Mesothelial cell of epicardium (in vitro differentiated cells): ENCODE measurements at places on chromosomes 5 and 9. TPM values are rescaled to one million over a fixed set of nuclear protein-coding genes. Genes with fewer than 3 reads are reported as not detected.
A peak's percentile ranks its signal among the peaks of the same experiment; 100 is the strongest.

GRCh38 chr9:91053824-91054223, 252.2 kb downstream of the SYK start:
- H3K27me3 ChIP-seq: peaks cover 15% of the 10 kb centered on the region
- no peak for DNase-seq
- peaks cover 7% of the 10 kb centered on the region for H3K4me1 ChIP-seq
- H3K4me3 ChIP-seq: no peak overlapping the region
- no peak overlapping the region for H3K27ac ChIP-seq

- no peak overlapping the region for H3K4me3 ChIP-seq
- DNase-seq: no peak
- H3K4me1 ChIP-seq: peaks cover 18% of the 10 kb centered on the region
- H3K27ac ChIP-seq: no peak overlapping the region
- H3K27me3 ChIP-seq: no peaks in the 10 kb centered on the region
Observed at GRCh38 chr5:11724940-11725339, 179.3 kb downstream of the CTNND2 start.

GRCh38 chr9:136665111-136665703, 2.5 kb downstream of the EGFL7 start:
- peaks cover 9% of the 10 kb centered on the region for H3K4me1 ChIP-seq
- H3K27ac ChIP-seq: peak overlapping the region; percentile 78
- H3K36me3 ChIP-seq: no peaks in the 10 kb centered on the region

DNA sequence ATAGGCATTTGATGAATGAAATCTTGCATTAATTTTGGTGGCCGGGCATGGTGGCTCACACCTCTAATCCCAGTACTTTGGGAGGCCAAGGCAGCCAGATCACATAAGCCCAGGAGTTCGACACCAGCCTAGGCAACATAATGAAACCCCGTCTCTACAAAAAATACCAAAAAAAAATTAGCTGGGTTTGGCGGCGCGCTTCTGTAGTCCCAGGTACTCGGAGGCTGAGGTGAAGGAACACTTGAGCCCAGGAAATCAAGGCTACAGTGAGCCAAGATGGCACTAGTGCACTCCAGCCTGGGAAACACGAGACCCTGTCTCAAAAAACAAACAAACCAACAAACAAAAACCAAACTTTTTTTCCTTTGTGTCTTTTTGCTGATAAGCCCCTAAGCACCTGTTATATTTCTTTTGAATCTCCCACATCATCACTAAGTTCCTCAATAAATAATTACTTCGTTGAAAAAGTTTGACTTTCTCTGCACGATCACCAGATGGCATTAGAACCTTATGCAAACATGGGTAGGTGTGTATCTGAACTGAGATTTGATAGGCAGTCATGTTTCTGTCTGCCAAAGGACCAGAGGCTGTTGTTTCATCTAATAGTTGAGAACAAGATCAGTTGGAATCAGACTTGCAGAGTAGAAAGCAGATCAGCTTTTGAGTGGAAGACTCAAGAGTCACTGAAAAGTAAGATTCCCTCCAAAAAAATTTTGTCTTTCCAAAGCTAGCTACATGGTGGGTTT, 5.5 kb upstream of the MATR3 start:
- H3K4me3 ChIP-seq: no peak overlapping the region
- H3K27me3 ChIP-seq: no peaks in the 10 kb centered on the region
- H3K27ac ChIP-seq: no peak overlapping the region
- DNase-seq: no peak
- no peaks in the 10 kb centered on the region for H3K4me1 ChIP-seq

GRCh38 chr5:94976853-94977252, 308.0 kb downstream of the MCTP1 start:
- H3K4me1 ChIP-seq: no peaks in the 10 kb centered on the region
- H3K27me3 ChIP-seq: peaks cover 7% of the 10 kb centered on the region
- no peak overlapping the region for H3K4me3 ChIP-seq
- H3K27ac ChIP-seq: no peak overlapping the region
- peaks cover 6% of the 10 kb centered on the region for H3K36me3 ChIP-seq

DNA sequence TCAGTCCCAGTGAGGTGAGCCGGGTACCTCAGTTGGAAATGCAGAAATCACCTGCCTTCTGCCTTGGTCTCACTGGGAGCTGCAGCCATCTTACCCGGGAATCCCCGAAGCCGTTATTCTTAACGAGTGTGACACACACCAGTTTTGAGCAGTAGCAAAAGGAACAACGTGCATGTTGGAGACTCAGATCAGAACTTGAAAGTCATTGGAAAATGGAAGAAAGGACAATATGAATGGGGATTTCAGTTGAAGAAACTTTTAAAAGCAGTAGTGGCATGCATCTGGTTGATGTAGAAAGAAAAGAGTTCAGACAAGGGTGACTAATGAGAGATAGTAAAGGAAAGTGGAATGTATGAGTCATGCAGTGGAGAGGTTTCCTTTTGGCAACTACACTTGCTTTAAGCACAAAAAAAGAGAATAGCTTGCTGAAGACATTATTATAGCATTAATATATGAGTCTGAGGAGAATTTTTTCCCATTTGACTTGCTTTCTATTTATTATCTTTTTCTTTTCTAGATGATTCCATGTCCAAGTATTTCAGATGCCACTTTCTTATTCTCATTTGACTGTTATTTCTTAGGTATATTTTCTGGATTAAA, 44.4 kb upstream of the ANKDD1B start:
- peaks cover 39% of the 10 kb centered on the region for H3K4me1 ChIP-seq
- peak overlapping the region; percentile 18 for H3K4me3 ChIP-seq
- DNase-seq: no peak
- no peaks in the 10 kb centered on the region for H3K27me3 ChIP-seq

GRCh38 chr5:93034621-93035590, 546.1 kb downstream of the NR2F1-AS1 start:
- peaks cover 2% of the 10 kb centered on the region for H3K36me3 ChIP-seq
- DNase-seq: no peak
- no peaks in the 10 kb centered on the region for H3K27me3 ChIP-seq
- H3K4me1 ChIP-seq: peaks cover 28% of the 10 kb centered on the region

- H3K4me3 ChIP-seq: no peak overlapping the region
- peak overlapping the region; percentile 81 for H3K27ac ChIP-seq
- H3K4me1 ChIP-seq: peaks cover 30% of the 10 kb centered on the region
- no peaks in the 10 kb centered on the region for H3K36me3 ChIP-seq
- H3K27me3 ChIP-seq: peaks cover 8% of the 10 kb centered on the region
- no peak for DNase-seq
Observed at GRCh38 chr9:68523367-68523936, 17.2 kb downstream of the TMEM252 start.

GRCh38 chr5:151107738-151108520, 27.1 kb upstream of the TNIP1 start:
- H3K4me1 ChIP-seq: no peaks in the 10 kb centered on the region
- DNase-seq: no peak
- no peak overlapping the region for H3K4me3 ChIP-seq
- H3K27ac ChIP-seq: no peak overlapping the region
- H3K36me3 ChIP-seq: peaks cover 46% of the 10 kb centered on the region

DNA sequence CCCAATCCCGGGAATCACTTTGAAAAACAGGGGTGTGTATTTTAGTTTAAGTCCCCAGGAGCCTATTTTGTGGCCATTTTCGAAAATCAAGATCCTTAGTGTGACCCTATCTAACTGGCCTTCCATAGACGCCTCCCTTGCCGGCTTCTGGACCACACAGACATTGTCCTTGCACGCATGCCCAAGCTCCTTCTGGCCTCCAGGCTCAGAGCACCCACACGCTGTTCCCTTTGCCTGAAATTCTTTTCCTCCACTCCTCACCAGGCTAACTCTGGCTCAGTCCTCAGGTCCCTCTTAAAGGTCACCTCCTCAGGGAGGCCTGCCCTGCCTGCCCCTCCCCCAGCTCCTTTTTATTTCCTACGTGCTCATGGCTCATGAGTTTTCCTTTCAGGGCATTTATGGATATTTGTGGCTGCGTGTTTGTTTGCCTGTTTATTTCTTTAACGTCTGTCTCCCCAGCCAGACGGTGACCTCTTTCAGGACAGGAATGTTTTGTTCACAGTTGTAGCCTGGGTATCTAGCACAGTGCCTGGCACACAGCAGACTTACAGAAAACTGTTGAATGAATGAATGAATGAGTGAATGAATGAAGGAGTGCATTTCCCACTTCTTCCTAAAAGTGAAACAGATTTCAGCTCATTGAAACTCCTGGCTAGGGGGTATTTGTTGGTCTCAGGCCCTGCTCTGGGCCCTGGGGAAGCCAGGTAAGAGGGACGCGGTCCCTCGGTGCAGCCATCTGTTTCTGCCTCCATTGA, 79.1 kb upstream of the IER5L start:
- H3K36me3 ChIP-seq: no peaks in the 10 kb centered on the region
- DNase-seq: no peak
- H3K27me3 ChIP-seq: peaks cover 14% of the 10 kb centered on the region
- H3K4me3 ChIP-seq: no peak overlapping the region

Gene C9orf152
- not detected in 3 replicates for total RNA-seq

DNA sequence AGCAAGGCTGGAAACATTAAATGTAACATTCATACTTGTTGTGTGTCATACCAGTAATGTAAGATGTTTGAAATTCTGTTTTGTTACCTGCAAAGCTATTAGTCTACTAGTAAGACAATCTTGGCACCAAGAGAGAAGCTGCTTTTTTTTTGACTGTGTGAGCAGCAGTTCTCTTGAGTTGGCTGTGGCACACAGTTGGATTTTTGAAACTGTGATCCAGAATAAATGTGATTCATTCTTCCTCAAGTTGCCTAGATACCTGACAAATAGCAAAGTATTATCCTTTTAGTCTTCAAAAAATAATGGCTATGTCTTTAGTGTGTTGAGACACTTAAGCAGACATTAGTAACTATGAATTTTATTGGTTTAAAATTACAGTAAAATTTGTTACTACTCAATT, 57.2 kb upstream of the HAPLN1 start:
- H3K36me3 ChIP-seq: no peaks in the 10 kb centered on the region
- H3K4me3 ChIP-seq: no peak overlapping the region
- H3K4me1 ChIP-seq: no peaks in the 10 kb centered on the region
- H3K27me3 ChIP-seq: no peaks in the 10 kb centered on the region
- no peak overlapping the region for H3K27ac ChIP-seq
- DNase-seq: no peak

DNA sequence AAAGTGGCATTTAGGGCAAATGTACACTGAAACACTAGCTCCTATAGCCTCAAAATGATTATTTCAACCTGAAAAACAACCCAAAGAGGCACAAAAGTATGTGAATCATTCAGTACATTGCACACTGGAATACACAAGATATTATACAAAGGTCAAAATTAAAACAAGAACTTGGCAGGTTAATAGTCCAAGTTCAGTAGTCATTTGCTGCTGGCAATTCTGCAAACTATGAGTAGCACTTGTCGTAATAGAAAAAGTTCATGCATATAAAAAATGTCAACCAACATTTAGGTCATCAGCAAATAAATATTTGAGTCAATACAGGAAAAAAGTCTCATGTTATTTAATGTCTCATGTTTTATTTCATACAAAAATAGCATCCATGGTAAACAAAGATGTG, 98.7 kb downstream of the LPAR1 start:
- no peak overlapping the region for H3K27ac ChIP-seq
- H3K36me3 ChIP-seq: peaks cover 28% of the 10 kb centered on the region
- no peak overlapping the region for H3K4me3 ChIP-seq
- no peaks in the 10 kb centered on the region for H3K4me1 ChIP-seq

DNA sequence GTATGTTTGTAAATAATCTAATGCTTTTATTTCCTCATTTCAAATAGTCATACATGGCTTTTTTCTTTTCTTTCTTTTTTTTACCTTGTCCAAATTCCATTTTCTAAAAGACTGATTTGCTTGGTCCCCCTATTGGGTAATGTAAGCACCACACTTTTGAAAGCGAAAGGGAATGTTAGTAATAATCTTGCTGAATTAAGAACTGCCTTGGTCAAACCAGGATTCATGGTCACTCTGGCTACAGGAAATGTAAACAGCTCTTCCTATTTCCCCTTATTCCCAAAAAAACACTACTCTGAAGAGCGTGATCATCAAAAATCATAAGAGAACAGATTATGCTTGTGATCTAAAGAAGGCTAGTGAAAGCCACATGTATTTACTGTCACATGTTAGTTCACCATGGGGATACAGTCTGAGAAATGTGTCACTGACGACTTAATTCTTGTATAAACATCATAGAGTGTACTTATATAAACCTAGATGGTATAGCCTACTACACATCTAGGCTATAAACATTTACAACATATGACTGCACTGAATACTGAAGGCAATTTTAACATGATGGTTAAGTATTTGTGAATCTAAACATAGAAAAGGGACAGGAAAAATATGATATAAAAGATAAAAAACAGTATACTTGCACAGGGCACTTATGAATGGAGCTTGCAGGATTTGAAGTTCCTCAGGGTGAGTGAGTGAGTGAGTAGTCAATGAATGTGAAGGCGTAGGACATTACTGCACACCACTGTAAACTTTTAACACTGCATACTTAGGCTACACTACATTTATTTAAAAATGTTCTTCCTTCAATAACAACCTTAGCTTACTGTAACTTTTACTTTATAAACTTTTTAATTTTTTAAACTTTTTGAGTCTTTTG, 75.3 kb downstream of the HMGCR start:
- no peak for DNase-seq
- H3K27ac ChIP-seq: peak overlapping the region; percentile 43
- H3K36me3 ChIP-seq: peaks cover 6% of the 10 kb centered on the region
- peaks cover 7% of the 10 kb centered on the region for H3K4me1 ChIP-seq
- H3K27me3 ChIP-seq: no peaks in the 10 kb centered on the region
- no peak overlapping the region for H3K4me3 ChIP-seq

- H3K4me3 ChIP-seq: no peak overlapping the region
- no peaks in the 10 kb centered on the region for H3K4me1 ChIP-seq
Observed at GRCh38 chr5:151134228-151134627, 23.4 kb downstream of the ANXA6 start.

- peaks cover 25% of the 10 kb centered on the region for H3K27me3 ChIP-seq
- no peaks in the 10 kb centered on the region for H3K4me1 ChIP-seq
Observed at GRCh38 chr5:42013561-42013960, 88.5 kb downstream of the FBXO4 start.

- H3K27ac ChIP-seq: no peak overlapping the region
- H3K36me3 ChIP-seq: no peaks in the 10 kb centered on the region
- no peak overlapping the region for H3K4me3 ChIP-seq
- H3K4me1 ChIP-seq: no peaks in the 10 kb centered on the region
- no peaks in the 10 kb centered on the region for H3K27me3 ChIP-seq
Observed at GRCh38 chr5:71986101-71986500, 121.2 kb upstream of the MAP1B start.
